ENCODE measurements at places on chromosomes 6 and 20.

- DNase-seq = no peak
Observed at GRCh38 chr6:41937861-41938574, 3.6 kb downstream of the CCND3 start.

GRCh38 chr6:24543683-24544082, 48.9 kb downstream of the ALDH5A1 start:
- no peak for DNase-seq

- DNase-seq = no peak
Observed at GRCh38 chr6:43489277-43490072, 12.1 kb downstream of the TJAP1 start.

GRCh38 chr6:121430514-121431460, 4.7 kb upstream of the GJA1 start:
- no peak for DNase-seq

GRCh38 chr20:47814632-47815415, 29.5 kb upstream of the SULF2 start:
- no peak for DNase-seq

DNA sequence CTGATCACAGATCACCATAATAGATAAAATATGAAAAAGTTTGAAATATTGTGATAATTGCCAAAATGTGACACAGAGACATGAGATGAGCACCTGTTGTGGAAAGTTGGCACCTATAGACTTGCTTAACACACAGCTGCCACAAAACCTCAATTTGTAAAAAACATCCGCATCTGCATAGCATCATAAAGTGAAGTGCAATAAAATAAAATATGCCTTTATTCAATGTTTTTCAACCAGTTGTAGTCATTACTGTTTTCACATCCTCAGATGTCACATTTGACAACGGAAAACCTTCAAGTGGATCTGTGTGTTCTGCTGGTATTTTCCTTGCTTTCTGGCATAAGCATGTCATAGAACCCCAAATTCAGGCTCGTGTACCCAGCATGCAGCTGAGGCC, 50.2 kb upstream of the IFNGR1 start:
- DNase-seq = no peak

DNA sequence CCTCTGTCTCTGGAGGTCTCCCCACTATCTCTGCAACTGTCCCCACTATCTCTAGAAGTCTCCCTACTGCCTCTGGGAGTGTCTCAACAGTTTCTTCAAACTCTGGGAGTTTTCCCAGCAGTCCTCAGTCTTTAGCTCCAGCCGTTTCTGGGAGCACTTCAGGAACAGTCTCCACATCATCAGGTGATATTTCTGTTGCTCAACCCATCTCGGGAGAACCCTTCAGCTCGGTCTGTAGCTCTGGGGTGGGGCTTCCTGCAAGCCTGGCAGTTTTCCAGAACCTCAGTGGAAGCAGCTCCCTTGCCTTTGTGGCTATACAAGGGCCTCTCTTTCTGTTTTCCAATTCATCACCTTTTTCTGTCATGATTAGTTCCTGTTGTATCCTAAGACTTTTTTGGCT, 3.0 kb upstream of the SFTA2 start:
- DNase-seq = no peak

- peak; percentile 23 for DNase-seq
Observed at GRCh38 chr20:2873747-2874041, 413 bp downstream of the PTPRA start.

- DNase-seq = no peak
Observed at GRCh38 chr6:17851001-17851719, 136.3 kb downstream of the KIF13A start.

DNA sequence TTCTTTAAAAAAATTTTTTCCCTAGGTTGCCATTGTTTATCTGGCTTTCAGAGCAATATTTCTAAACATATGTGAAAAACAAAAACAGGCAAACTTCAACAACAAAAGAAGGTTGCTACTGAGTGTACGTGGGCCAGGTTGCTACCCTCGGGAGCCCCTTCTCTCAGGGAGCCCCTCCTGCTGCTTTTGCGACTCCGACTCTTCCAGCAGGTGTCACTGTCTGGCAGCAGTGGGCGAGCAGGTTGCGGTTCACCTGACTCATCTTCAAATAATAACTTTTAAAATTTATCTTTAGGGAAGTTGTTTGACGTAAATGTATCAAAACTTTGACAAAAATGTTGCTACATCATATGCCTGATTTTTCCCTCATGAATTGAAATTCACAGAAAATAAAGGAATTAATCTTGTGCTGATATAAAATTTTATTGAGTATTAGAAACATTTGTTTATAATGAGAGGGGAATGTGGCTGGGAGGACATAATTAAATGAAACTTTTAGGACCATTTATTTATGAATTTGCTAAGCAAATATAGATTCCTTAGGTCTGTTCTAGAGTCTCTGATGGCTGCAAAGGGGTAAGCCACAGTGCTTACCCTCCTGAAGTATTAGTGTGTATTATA, 138.8 kb downstream of the HIVEP1 start:
- DNase-seq = no peak

GRCh38 chr6:53573299-53573698, 28.4 kb upstream of the GCLC start:
- DNase-seq = no peak

GRCh38 chr20:10651227-10651990, 22.4 kb downstream of the JAG1 start:
- no peak for DNase-seq

DNA sequence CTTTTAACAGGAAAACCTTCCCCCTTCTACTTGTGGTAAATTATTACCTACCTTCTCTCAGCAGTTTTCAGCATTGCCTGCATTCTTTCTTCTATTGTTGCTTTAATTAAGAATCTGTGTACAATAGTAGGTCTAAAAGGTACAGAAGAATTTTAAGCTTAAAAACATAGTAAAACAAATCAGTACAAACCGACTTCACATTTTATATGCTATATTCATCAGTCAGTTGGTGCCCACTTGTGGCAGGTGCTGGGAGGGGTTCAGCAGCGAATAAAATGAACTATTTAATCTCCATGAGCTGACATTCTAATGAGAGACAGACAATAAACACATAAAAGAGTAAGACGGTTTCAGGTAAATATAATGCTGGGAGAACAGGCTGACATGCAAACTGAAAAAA, 73.4 kb upstream of the FBXO30 start:
- no peak for DNase-seq

Data from stimulated activated CD8-positive, alpha-beta memory T cell treated with anti-CD3 and anti-CD28 coated beads, Interleukin-7, amount 100 ng/mL, for 1 hour (primary cell).